Bronchial epithelial cell (primary cell): ENCODE measurements at places on chromosomes 13 and 19.
A peak's percentile ranks its signal among the peaks of the same experiment; 100 is the strongest.

DNA sequence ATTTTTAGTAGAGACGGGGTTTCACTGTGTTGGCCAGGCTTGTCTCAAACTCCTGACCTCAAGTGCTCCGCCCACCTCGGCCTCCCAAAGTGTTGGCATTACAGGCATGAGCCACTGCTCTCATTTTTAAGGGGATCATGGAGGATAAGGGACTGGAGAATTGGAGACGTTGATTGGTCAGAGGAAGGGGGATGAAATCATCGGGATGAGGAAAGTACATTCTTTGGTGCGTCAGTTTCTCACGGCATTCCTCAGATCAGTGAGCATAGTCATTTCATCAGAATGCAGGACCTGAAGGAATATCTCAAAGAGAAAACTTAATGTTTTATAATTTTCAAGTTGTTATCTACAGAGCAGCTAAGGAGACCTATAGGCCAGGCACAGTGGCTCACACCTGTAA is 14.0 kb downstream of the ZNF114 start:
- DNase-seq, result no peak

DNA sequence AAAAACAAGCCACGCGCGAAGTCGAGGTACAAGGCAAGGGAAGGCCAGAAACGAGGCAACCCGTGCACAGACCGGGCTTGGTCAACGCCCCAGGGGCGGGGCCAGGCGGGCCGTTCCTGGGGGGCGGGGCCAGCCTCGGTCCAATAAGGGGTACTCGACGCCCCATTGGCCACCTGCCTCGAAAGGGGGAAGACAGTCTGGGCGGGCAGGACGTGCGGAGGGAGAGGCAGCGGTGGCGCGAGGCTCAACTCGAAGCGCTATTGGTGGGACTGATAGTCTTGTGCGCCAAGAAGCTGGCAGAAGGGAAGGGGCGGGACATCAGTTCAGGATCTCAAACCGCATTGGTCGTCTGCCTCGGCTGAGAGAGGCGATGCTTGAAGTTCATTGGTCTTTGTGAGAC is at the start of gene LYPD4:
TSS of gene LYPD4 (minus strand) at position 83 of the 400 bp plus-strand sequence. CDS start 5,398 bp downstream, outside the sequence.
- no peak for DNase-seq

DNA sequence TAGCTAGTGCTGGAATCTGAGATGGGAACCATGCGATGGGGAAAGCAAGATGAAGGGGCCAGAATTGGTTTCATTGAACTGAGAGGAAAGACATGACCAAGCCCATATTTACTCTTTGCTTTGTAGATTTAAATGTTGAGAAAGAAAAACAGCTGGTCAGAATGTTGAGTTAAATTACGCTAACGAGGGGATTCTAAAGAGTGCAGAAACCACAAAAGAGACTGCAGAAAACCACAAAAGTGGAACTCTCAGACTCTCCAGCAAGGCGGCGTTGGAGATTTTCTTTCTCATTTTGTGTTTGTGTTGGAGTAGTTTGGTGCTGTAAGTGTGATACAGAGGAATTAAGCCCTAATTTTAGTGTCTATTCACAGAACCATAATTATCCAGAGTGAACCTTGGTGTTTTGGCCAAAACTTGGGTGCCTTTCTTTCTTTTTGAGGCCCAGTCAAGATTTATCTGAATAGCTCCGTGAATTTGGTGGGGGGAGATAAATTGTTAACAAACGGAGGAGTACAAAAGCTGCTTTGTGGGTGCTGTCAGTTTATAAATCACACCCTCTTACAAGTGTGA is 26.3 kb downstream of the SAE1 start:
- no peak for DNase-seq

GRCh38 chr13:102190930-102191329 is 210.9 kb downstream of the FGF14 start:
- peak; percentile 66 for DNase-seq

DNA sequence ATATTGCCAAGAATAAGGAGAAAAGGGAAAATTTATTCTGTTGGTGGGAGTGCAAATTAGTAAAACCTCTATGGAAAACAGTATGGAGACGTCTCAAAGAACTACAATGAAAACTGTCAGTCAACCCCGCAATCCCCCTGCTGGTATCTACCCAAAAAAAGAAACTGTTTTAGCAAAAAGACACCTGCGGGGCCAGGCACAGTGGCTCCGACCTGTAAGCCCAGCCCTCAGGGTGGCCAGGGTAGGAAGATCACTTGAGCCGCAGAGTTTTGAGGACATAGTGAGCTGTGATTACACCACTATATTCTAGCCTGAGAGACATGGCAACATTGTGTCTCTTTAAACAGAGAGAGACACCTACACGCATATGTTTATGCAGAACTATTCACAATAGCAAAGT is 37.5 kb upstream of the SLITRK1 start:
- DNase-seq, result no peak

- no peak for DNase-seq
Measured at GRCh38 chr19:42132030-42132628, at the start of gene POU2F2. Gene POU2F2 (minus strand): TSS chr19:42132446. CDS start chr19:42132411, 35 bp downstream.

- no peak for DNase-seq
Measured at GRCh38 chr13:89740994-89741685, 1606.3 kb upstream of the MIR17HG start.

DNA sequence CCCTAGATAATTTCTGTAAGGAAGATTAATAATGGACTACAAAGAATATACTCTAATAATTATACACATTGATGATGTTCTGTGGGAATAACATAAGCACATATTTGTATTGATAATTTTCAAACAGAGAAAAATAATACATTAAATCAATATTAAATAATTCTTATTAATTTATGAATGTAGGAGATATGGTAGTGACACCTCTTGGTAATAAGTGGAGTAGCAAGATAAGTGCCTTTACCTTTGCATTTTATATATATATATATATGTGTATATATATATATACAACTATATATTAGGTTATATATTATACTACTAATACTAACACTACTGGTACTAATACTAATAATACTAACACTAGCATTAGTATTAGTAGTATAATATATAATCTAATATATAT is 905.8 kb downstream of the SLITRK1 start:
- no peak for DNase-seq

DNA sequence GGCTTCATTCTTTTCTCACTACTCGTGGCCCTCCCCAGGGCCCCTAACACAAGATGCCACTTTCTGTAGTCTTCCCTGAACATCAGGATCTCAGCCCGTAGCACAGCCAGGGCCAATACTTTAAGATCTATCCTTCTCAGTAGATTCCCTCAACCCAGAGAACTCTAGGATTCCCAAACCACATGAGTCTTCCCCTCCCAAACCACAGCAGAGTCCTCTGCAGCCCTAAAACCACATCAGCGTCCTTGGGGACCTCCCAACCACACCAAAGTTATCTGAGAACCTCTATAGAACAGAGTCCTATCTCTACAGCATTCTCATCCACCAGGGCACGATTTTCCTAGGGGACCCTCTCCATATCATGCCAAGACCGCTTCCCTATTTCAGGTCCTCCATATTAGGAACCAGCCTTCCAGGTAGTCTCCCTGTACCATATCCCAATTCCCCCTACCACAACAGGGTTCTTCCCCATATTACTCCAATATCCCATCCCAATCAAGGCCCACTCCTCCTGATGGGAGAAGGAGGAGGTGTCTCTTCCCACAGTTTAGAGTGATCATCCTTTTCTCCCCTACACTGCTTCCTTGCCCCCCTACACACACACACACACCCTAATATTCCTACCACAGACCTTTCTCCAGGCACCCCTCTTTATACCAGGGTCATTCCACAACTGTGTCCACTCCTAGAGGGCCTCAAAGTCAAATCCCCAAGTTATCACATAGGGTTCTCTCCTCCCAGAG is 1.4 kb downstream of the DYRK1B start:
- no peak for DNase-seq

DNA sequence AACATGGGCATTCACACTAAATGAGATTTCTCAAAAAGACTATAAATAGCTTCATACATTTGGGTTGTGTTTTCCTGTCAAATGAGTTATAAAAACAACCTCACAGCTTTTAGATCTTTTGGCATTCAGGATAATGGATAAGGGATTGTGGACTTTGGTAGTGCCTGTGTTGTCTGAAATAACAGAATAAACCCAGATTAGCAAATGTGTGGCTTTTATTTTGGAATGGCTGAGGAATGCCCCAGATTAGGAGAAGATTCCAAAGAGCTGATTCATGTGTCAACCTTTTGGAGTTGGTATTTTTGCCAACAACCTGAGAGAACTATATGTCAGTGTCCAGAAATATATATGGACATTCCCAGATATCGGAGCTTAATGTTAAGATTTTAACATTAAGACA is 164.7 kb downstream of the MTUS2 start:
- DNase-seq, result no peak

- no peak for DNase-seq
Measured at GRCh38 chr13:79749566-79749965, 268.6 kb downstream of the NDFIP2 start.

- DNase-seq, result no peak
Measured at GRCh38 chr13:67623630-67624029, 393.5 kb upstream of the PCDH9 start.

DNA sequence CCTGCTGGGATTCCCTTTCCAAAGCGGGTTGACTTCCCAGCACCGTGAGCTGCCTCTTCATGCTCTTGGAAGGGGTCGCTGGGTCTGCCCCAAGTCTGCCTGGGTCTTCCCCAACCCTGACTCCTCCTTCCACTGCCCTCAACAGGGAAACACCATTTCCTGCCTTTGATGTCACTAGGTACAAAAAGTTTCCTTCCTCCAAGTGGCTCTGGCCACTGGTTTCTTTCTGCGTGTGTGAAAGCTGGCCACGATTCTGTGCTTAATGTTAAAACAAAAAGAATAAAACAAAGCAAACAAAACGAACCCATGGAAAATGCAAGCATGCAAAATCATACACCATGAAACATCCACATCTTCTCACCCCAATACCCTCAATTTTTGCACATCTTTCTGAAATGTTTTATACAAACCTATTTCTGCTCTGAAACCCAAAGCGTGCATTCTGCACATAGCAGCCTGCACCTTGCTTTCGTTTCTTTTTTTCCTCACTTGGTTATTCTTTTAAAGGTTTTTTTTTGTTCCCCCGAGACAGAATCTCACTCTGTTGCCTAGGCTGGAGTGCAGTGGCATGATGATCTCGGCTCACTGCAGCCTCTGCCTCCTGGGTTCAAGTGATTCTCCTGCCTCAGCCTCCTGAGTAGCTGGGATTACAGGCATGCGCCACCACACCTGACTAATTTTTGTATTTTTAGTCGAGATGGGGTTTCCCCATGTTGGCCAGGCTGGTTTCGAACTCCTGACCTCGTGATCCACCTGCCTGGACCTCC is 12.5 kb upstream of the TNFSF9 start:
- no peak for DNase-seq

- no peak for DNase-seq
Measured at GRCh38 chr19:27894906-27895754, 1317.8 kb downstream of the UQCRFS1 start.

DNA sequence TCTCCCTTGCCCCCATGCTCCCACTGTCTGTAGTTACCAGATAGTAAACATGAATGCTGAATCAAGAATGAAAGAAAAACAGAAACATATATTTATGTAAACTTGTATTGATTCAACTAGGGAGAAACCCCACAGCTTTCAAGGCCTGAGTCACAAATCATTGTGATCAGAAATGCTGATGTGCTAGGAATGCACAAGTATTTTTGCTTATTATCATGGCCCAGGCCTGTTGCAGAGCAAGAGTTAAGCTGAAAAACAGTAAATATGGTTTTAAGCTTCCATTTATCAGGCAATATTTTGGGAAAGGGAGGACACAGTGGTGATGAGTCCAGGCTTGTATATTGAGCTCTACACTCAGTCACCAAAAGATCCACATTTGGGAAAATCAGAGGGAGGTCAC is 669.6 kb downstream of the DIAPH3 start:
- no peak for DNase-seq

- DNase-seq, result peak; percentile 48
Measured at GRCh38 chr19:47587295-47587694, 14.3 kb upstream of the ZNF541 start.

GRCh38 chr19:1366296-1366695 is 17.4 kb upstream of the NDUFS7 start:
- DNase-seq, result no peak

DNA sequence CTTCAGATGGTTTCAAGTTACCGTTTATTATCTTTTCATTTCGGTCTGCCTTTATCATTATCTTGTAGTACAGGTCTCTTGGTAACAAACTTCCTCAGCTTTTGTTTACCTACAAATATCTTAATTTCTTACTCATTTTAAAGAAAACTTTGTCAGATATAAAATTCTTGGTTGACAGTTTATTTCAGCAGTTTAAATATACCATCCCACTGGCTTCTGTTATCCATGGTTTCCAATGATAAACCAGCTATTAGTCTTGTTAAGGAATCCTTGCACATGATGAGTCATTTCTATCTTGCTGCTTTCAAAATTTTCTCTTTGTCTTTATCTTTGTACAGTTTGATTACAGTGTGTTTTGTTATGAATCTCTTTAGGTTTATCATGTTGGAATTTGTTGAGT is 308.3 kb upstream of the SPRY2 start:
- DNase-seq, result peak; percentile 4

DNA sequence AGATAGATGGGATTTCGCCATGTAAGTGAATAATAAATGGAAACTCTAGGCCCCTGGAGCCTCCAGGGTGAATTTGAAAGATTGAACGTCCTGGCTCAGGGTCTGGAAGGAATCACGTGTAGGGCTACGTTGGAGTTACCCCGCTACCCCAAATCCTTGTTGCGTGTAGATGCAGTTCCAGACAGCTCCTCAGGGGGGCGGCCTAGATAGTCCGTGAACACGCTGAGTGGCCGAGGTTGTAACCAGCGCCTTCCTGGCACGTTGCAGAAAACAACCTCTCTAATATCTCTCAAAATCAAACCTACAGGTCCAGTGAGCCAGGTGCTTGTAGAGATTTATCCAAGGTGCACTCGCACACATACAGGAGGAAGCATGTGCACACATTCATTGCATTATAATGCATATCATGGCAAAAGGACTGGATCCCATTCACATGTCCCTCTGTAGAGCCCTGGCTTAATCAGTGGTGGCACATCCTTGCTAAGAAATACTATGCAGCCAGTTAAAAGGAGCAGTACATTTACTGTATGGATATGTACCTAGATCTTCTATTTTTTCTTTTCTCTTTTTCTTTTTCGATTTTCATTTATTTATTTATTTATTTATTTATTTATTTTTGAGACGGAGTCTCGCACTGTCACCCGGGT is 2.5 kb upstream of the KEAP1 start:
- DNase-seq, result peak; percentile 61

DNA sequence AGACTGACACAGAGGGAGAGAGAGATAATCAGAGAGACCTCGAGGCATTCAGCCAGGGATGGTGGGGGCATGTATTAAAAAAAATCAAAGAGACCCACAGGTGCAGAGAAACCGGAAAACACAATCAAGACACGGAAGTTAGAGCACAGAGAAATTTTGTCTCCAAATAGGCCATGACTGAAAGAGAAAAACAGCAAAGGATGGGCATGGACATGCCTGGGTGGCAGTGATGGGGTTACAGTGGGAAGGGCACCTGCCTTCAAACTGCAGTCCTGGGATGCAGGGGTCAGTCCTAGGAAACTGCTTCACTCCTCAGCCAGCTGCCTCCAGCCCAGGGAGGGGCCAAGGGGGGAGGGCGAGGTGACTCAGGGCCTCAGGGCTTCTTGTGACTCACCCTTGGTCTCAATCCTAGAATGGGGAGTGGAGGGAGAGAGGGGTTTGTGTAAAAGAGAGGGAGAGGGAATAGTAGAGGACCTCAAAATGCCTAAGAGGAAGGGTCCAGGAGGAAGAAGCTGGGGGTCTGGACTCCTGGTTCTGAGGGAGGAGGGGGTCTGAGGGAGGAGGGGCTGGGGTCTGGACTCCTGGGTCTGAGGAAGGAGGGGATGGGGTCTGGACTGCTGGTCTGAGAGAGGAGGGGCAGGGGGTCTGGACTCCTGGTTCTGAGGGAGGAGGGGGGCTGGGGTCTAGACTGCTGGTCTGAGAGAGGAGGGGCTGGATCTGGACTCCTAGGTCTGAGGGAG is 3.6 kb upstream of the KCNN4 start:
- DNase-seq, result peak; percentile 79
